ENCODE measurements at places on chromosomes 3 and 15.
A peak's percentile ranks its signal among the peaks of the same experiment; 100 is the strongest.

DNA sequence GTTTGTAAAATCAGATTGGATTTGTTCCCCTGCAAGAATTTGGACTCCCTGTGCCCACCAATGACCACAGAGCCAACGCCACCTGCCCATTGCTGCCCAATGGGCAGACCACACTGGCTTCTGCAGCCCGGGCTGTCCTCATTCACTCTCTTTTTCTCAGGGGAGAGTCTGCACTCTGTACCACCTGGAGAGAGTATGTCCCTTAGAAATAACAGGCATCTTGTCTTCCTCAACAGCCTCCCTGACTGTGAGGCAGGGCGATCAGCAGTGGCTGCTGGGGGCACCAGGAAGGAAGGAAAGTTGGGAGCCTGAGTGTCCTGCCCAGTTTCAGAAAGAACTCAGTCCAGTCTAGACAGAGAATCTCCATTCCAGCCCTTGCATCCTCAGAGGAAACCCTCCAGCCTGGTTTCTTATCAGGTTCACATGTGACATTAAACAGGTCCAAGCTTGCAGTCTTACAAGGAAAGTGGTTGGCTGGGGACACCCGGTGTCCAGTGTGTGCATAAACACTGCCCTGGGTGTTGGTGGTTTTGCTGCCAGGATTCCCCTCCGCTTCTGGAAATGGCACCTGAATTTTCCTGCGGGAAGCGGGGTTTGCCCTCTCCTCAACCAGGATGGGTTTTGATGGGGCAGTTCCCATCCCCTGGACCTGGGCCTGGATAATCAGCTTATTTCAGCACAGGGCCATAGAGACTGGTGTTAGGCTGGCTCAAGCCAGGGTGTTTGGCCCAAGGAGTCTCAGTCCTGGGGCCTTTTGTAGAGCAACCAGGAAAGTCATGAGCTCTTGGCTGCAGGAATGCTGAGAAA lies 37.2 kb downstream of the SSUH2 start:
- peak; percentile 27 for DNase-seq

GRCh38 chr3:99599894-99600293 lies 38.5 kb upstream of the COL8A1 start:
- no peak for DNase-seq

- DNase-seq, result no peak
These were observed 99.5 kb upstream of the RPL32 start for GRCh38 chr3:12940854-12941253.

DNA sequence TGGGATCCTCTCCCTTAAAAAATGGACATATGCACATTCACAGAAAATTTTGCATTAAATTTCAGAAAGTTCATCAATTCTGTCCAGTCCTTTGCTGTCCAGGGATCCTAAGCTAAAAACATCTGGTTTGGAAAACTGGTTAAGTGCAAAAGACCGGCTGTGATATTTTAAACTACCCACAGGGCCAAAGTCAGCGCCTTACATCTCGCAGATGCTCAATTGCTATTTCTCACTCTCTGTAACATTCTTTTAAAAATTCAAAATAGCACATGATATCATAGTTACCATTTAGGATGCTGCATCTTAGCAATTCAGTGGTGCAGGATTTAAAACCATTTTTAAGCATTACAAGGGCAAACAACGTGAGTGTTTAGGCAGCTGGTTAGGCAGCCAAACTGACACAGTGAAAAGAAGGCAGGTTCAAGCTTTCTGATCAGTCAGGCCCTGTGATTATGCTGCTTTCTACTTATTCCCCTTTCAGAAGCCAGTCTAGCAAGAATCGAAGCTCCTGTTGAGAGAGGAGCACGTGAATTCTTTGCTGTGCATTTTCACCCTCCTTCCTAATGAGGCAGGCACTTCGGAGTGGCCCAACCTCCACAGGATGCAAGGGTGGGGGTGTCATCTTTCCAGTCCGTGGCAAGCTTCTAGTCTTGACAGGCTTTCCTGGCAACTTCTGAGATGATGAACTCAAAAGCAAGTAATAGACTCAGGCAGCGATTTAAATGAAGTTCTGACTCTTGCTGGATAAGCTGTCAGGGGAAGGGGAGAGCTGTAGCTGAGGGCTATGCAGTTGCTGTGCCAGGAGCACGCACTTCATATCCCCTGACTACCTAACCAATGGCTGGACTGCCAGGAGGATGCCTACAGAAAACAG lies 8.8 kb downstream of the PRICKLE2 start:
- DNase-seq, result no peak

GRCh38 chr15:82044373-82045178 lies 1.2 kb downstream of the MEX3B start:
- no peak for DNase-seq

DNA sequence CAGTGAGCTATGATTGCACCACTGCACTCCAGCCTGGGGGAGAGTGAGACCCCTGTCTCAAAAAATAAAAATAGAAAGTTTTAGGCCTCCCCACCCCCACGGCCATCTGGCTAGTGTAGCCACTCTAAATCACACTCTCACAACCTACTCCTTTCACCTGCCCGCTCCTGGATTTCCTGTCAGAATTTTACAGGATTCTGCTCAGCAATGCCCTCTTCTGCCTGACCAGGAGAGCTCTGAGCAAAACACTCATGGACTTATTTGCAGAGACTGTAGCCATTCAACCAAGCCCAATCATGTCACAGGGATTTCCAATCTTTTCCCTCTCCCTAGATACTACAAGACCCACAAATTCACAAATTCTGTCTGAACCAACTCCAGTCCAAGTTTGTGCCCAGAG lies 242.6 kb upstream of the TPRG1 start:
- DNase-seq, result no peak

DNA sequence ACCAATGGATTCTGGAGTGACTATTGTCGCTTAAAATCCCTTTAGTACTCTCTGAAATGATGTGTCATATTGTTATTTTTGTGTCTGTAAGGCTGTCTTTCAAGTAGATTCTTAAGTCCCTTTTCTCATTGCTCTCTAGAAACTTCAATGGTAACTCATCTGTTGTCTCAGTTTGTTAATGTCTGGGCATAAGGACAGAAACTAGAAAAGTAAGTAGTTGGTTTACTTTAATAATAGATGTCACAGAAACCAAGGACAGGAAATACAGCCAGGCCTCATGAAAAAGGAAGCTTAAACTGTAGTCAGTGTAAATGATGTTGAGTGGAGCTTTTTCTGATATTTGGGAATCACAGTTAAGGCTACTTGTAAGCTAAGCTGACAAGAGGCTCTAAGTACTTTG lies 730.2 kb upstream of the DPPA4 start:
- no peak for DNase-seq

DNA sequence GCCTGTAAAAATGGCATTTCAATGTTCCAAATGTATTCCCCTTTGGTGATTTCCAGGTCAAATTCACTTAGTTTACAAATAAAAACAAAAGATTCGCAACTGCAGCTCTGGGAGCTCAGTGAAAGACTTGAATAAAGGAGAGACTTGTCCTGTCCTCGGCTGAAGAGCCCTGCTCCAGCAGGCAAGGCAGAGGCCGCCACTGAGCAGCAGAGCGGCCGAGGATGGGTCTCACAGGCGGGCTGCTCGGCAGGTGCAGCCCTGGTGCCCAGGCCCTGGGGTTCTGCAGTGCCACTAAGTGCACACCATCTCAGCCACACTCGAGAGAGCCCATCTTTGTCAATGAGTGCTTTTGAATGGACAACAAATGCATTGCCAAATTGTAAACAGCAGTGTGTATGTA lies 856.2 kb downstream of the AGBL1 start:
- DNase-seq, result no peak

DNA sequence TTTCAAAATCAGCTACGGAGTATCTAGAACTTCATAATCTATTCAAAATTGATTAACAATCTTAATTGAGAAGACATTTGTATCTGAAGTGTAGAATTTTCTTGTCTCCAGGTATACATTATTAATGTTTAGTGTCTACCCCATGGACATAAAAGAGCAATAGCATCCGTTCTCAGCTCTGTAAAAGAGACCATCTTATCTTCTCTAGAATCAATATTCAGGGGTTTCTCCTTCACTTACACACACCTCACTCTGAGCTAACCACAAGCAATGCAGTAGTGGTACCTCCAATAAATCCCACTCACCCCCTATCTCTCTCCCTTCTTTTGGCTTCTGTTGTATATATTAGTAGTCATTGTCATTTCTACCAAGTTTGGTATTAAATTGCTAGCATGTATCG lies 16.2 kb downstream of the MBNL1 start:
- no peak for DNase-seq

DNA sequence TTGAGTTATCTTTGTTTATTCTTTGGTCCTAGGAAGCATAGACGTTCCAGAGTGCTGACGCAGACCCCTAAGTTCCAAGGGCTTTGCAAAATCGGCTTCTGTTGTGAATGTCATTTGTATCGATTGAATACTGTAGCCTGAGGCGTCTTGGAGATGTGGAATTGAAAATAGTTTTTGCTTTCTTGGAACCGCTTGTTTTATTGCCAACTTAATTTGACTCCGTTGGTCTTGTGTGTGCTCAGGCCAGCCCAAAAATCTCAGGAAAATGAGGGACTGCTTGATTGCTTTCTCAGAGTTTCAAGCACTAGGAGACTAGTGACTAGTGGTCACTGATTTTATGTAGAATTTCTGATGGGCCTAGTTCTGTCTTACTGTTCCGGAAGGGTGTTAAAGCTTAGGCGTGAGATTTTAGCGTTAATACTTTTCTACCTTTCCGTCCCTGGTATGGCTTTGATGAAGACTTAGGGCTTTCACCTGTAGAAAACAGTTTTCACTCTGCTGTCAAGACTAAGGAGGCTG lies 263 bp upstream of the UTS2B start:
- no peak for DNase-seq

DNA sequence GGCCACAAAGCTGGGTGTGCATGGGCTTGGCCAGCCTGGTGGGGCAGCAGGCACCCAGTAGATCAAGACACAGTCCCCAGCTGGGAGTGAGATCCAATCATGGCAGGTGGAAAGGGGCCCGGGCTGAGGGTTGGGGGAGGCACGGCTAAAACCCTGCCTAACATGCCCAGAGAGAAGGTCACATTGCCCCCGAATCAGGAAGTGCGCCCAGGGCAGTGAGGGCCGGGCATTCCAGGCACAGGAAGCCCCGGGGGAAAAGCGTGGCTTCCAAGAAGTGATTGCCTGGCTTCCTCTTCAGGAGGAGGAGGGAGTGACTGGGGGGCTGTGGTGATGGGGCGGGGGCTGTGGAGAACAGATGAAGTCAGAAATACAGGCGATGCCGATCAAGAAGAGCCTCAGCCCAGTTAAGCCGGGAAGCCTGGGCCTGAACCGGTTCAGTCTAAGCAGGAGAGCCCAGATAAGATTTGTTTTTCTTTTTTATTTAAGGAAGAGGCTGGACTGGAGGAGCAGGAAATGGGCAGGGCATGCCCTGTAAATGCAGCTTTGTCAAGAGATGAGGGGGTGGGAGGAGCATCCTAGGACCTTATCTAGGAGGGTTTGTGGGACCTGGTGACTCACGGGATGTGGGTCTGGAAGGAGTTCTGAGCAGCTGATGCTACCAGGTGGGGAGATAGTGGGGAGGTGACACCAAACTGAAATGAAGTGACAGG lies 83.9 kb downstream of the CHSY1 start:
- DNase-seq, result peak; percentile 92

DNA sequence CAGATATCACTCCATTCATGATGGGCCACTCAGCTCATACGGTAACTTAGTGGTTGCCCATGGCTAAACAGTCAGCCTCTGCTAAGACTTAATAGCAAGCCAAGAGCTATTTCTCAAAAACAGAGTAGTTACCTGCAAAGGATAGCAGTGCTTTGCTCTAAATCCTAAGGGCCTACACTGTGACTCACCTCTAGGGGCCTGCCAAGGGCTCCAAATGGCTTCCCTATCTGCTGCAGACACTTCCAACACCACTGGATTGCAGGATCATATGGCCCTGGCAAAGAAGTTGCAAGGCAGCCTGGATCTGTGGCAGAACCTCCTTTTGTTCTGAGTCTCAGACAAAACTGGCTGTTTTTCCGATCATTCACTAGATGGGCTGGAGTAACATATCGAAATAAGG lies 17.8 kb downstream of the CGGBP1 start:
- DNase-seq, result no peak

DNA sequence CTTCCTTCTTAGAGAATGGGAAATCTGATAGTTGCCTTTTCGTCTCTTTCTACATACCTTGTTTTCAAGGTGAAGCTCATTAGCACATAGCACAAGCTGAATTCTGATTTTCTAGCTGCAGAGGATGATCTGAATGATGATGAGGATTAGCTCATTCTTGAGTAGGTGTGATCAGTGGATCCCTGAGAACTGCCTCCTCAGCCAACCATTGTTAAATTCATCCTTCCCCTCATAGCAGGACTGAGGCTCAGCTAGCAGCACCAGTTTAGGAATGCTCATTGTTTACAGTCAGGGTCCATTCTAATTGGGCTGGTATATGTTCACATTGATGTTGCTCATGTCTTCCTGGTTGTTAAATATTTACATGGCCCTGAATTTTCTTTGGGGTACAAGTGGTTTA lies 299.9 kb upstream of the MME start:
- DNase-seq, result no peak

DNA sequence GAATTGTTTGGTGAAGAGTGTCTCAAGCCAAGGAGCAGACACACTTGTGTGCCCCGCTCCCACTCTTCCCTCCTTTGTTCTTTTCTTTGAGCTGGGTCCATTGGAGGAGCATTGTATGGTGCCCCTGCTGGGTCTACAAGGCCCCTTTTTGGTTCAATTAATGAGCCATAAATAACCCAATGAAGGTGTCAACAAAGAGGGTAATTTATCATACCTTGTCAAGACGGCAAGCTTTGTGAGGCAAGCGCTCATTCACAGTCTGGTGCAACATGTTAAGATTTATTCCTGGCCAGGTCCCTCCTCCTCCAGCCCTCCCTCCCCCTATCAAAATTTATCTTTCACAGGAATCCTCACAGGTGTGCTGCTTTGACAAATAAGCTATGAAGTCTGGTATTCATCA lies 300.1 kb downstream of the RORA start:
- no peak for DNase-seq

DNA sequence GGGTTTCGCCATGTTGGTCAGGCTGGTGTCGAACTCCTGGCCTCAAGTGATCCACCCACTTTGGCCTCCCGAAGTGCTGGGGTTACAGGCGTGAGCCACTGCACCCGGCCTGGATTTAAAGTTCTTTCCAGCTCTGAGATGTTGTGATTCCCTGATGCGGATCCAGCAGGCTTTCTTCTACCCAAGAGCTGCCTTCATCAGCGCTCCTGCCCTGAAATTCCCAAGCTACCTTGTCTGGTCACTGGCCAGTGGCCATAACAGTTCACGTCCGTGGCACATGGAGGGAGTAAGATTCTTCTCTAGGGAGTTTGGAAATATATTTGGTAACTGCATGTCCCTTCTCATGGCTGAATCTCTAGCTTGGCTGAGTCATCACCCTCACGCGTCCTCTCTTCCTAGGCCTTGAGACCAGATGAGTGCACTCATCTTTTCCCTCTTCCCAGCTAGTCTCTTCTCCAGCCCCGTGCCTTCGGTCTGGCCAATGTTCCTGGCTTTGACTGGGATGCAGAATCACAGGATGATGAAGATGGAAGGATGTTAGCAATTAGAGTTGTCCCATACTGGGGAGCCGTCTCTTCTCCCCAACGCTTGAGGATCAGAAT lies 29.8 kb upstream of the APOD start:
- DNase-seq, result no peak

All from glomerular endothelial cell (primary cell).